ENCODE measurements at places on chromosomes 5 and 9. TPM values are rescaled to one million over a fixed set of nuclear protein-coding genes. Genes with fewer than 3 reads are reported as not detected.

The TPM2 gene
- total RNA-seq, result 6.6 TPM

The GABRA1 gene
- total RNA-seq, result not detected

The APBA1 gene
- total RNA-seq, result 0.10 TPM

GRCh38 chr5:122915717-122916461, 70.5 kb downstream of the SNX24 start:
- DNase-seq, result no peak

DNA sequence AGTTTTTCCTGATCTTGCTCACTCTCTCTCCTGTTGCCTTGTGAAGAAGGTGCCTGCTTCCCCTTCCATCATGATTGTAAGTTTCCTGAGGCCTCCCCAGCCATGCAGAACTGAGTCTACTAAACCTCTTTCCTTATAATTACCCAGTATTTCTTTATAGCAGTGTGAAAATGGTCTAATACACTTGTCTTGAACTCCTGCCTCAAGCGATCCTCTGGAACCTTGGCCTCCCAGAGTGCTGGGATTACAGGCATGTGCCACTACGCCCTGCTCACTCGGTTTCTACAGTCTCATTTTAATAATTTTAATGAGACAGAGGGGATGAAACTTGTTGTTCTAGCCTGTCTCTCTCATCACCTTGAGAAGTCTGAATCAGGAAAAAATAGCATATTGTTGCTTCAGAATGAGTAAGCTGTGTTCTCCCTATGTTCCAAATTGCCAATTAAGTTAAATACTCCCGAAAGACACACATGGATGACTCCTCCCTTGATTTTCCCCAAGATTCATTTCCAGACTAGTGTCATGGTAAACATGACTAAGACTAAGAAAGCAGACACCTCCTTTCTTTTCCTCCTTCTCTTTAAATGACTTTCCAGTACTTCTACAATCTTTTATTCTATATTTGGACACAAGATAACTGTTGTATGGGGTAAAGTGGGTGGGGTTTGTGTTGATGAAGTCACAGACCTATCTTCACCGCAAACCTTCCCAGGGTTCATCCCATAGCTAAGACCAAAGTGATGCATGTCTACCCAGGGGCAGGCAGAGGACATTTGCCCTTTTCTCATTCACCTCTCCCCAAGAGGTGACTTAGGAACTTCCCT, 7.8 kb upstream of the DNAJC18 start:
- DNase-seq, result peak; percentile 68

DNA sequence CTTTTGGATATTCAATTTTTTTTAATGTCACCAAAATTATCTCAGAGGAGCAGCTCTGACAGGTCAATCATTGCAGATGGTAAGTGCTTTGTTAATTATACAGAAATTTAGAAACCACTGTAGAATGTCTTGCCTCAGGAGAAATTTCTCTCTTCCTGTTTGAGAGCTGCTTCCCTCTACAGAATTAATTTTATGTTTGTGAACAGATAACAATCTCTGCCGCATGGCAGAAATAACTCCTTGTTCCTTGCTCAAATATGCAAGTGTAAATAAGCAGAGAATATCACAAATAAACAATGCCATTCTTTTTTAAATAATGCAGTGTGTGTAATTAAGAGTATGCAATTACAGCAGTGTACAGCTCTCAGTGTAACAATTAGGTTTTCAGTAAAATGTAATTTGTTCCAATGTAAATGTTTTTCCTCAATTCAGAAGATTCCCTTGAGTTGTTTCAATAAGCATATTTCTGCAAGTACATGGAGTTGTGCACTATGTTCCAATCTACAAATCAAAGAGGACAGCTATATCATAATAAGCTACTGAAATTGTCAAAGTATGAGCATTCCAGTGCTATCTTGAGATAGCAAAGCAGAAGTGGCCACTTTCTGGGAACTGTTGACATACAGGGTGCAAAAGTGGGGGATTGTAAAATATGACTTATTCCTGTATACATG, 1012.8 kb downstream of the MAT2B start:
- DNase-seq, result no peak

GRCh38 chr5:192970-193831, 1.9 kb downstream of the LRRC14B start:
- DNase-seq, result no peak

DNA sequence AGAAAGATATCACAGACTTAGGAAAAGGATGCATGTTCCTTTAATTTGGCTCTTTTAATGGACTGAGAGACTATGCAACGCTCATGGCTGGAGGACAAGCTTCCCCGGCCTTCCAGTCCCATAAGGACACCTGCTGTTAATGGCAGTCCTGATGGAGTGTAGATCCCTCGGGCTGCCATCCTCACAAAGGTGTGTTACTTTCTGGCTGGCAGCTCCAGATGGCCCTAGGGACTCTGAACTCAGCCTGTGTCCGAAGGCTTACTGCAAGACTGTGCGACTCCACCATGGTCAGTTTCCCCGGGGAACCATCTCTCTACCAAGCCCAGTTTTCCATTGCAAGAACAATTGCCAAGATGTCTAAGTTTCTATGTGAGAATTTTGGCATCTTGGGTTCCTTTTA, 25.5 kb upstream of the KCNIP1 start:
- DNase-seq, result no peak

DNA sequence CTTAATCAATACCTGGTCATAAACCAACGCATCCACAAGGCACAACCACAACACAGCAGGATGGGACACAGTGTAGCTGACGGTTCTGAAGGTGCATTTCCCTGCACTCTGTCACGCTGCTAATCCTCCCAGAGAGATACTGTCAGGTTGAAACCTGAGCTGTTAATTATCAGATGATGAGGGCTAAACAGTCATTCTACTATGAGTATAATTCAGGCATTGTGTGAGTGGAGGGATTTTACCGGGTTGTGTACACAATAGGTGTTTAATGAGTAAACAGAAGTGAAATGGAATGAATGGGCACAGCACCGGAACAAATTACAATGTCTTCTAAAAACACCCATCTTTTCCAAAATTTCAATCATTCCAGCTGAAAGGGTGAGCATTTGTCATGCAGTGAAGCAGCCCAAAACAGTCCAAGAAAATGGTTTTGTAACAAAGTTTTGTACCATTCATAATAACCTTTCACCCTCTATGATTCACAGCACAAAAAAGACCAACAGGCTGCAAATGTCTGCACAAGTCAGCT, 71.5 kb downstream of the ABCA1 start:
- DNase-seq, result no peak

DNA sequence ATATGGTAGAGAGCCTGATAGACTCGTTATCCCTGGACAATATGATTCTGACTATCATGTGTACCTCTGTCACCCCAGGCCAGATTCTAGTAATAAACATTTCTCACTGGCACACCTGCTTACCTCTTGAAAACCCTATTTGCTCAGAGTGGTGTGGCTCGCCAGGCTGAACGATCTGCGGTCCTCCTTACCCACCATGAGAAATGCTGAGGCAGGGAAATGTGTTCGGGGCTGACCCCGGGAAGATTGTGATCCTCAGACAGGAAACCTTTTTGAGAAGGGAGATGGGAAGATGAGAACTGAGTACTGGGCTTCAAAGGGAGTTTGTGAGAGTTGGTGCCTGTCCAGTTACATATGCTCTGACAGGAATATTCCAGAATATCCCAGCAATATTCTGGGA, 10.7 kb upstream of the PRXL2C start:
- DNase-seq, result no peak

DNA sequence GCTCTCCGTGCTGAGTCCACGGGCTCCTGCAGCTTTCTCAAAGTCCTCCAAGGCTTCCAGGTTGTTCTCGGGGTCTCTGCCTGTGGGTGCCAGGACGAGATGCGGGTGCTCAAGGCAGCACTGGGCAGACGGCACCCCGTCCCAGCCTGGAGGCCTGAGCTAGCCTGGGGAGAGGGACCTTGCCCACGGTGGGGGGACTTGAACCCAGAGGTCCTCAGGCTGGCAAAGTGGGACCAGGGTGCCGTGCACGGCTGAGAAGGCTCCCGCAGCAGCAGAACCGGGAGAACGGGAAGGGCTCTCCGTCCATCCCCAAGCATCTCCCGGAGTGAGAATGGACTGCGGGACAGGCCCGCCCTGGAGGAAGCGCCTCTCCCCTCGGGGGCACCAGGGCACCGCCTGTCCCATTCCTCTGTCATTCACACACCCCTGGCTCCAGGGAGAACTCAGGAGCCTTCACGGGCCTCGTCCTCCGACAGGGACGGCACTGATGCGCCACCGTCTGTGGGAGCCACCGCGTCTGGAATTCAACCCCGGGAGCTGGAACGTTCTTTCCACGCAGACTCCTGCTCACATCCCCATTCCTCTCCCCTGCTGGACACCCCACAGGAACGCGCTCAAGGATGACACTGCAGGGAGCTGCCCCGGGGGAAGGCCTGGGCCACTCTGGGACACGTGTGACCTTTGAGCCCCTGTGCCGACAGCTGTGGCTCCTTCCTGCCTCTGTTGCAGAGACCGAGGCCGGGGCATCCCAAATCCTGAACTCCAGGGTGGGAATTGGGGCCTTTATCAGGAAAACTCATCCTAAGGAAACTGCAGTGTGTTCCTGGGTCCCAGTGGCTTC, 16.3 kb upstream of the OBP2B start:
- DNase-seq, result no peak

DNA sequence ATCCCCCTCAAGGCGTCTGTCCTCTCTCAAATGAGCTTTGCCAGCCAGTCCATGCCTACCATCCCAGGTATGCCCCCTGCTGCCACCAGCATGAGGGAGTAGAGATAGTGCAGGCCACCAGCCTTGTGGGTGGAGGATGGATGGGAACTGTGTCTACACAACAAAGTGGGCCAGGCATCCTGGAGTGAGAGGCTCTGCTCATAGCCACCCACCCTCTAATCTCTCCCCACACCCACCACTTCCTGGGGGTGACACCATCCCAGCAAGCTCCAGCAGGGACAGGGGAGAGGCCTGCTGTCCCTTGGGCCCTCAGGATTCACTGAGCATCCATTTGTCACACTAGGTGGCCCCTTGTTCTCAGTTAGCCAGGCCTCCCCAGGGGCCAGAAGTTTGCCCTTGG, 25.5 kb upstream of the FOXI1 start:
- DNase-seq, result no peak

DNA sequence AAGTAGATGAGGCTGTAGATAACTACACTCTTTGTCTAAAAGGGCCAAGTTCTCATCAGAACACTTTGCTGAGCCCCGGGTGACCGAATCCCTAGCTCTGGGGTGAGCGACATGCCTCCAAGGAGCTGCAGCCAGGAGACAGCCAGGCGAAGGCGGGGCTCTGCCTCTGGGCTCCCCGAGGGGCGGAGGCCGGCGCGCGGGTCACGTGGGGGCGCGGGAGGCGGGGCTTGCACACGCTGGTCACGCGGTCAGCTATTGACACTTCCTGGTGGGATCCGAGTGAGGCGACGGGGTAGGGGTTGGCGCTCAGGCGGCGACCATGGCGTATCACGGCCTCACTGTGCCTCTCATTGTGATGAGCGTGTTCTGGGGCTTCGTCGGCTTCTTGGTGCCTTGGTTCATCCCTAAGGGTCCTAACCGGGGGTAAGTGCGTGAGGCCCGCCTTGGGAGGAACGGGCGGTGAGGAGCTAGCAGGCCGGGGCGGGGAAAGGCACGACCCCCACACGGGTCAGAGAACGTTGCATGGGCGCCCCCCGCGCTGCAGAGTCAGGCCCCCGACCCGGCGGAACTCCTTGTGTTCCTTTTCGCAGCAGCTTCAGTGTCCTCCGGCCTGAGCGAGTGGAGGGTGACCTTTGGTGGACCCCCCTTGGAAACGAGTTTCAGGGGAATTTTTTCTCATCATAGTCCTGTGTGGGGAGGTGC, at the start of gene ATP6V0E1:
Gene ATP6V0E1, plus strand, starts transcription at position 230 of the 702 bp plus-strand sequence. Its CDS starts 90 bp downstream, at position 320.
- DNase-seq, result peak; percentile 97

DNA sequence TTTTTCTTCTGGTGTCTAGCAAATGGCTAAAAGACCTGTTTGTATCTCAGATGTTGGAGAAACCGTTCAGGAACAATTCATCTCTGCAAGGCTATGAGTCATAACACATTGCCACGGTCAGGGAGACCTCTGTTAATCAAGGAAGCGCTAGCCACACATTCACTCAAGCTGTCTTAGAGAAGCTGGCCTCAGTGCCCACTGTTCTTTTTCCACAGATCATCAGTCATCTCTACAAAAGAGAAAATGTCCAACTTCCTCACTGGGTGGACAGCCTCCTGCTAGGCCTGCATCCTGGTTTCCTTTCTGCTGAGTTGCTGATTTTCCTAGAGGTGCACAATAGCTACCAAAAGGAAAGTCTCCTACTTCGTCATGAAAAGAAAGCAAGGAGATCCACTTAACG, 360.5 kb downstream of the BNC2 start:
- no peak for DNase-seq

- DNase-seq, result no peak
Measured at GRCh38 chr9:93593144-93593658, 16.8 kb downstream of the PHF2 start.

DNA sequence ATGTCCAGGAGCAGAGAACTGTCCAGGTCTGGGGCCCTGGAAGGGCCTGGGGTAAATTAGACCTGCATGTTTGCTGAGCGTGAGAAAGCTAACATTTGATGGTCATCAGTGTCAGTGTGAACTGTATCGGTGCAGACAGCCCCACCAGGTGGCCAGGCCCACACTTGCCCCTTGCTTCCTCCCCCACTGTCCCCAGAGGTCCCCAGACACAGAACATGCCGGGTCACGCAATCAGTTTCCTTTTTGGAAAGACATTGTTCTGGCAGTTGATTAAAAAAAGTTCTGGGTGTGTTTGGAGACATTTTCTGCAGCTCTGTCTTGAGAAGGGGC, 1.5 kb downstream of the NKD2 start:
- DNase-seq, result peak; percentile 13

- no peak for DNase-seq
Measured at GRCh38 chr5:157514974-157515373, 55.0 kb downstream of the NIPAL4 start.

GRCh38 chr5:83343299-83343698, 128.2 kb upstream of the VCAN start:
- DNase-seq, result no peak

GRCh38 chr5:102617191-102618187, 118.7 kb upstream of the SLCO6A1 start:
- DNase-seq, result no peak

DNA sequence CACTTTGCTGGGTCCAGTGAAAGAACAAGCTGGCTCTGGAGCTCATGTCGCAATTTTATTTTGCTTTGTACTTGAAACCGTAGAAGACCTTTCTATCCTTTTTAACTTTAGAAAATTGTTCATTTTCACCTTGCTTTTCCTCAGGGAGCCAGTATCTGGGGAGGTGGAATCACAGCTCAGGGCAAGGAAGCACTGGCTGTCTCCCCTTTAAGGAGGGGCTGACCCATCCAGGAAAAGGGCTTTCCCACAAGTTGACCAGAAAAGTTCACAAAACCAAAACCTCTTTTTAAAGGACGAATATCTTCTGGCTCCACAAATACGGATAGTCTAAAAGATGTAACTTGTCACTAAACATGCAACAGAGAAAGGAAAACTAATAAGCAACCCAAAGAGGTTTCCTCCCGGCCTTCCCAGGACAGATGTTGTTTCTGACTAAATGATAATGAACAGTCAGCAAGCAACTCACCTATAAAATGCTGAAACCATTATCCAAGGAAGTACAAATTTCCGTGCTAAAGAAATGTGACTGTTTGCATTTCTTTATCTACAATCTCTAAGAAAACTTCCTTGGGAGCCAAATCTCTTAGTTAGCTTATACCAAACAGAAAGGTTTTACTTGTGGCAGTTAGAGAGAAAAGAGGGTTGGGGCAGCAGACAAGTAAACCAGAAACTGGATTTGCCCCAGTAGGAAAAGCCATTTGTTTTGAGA, 278.2 kb downstream of the PLK2 start:
- no peak for DNase-seq

Data from activated naive CD4-positive, alpha-beta T cell treated with anti-CD3 and anti-CD28 coated beads for 36 hours (primary cell).